ENCODE measurements at places on chromosomes 1 and 21. TPM values are rescaled to one million over a fixed set of nuclear protein-coding genes. Genes with fewer than 3 reads are reported as not detected.

The CLDN17 gene
- not detected for total RNA-seq

The RNU1-4 gene
- total RNA-seq, result 1,573 TPM

The IRF6 gene
- 0.14 TPM for total RNA-seq

The COX20 gene
- total RNA-seq, result 32.0 TPM

The SYNC gene
- not detected for total RNA-seq

The OR2T4 gene
- not detected for total RNA-seq

Data from activated CD4-positive, alpha-beta T cell treated with anti-CD3 and anti-CD28 coated beads for 36 hours (primary cell).